ENCODE measurements at places on chromosomes 4 and X. TPM values are rescaled to one million over a fixed set of nuclear protein-coding genes. Genes with fewer than 3 reads are reported as not detected.

The FATE1 gene
- not detected for total RNA-seq

The GPC4 gene
- total RNA-seq, result 0.05 TPM

The IL13RA2 gene
- total RNA-seq, result 0.27 TPM

The NCAPG gene
- total RNA-seq, result 22.6 TPM

The FGF5 gene
- total RNA-seq, result 0.25 TPM

The RAI2 gene
- 0.13 TPM for total RNA-seq

The EBP gene
- total RNA-seq, result 142 TPM

The FGFBP1 gene
- total RNA-seq, result 3.1 TPM

The REPS2 gene
- total RNA-seq, result 0.85 TPM

The HOPX gene
- not detected for total RNA-seq

The VCX3A gene
- total RNA-seq, result not detected

The MFAP3L gene
- 5.3 TPM for total RNA-seq

The ATOH1 gene
- not detected for total RNA-seq

The STOX2 gene
- total RNA-seq, result 3.2 TPM

The HSFX3 gene
- not detected for total RNA-seq

The MAGEB2 gene
- total RNA-seq, result not detected

The SHROOM3 gene
- total RNA-seq, result 11.7 TPM

The LEF1 gene
- not detected for total RNA-seq

The FAAH2 gene
- 0.12 TPM for total RNA-seq

The RCHY1 gene
- total RNA-seq, result 14.3 TPM

The TEX13C gene
- total RNA-seq, result not detected
